ENCODE measurements at places on chromosomes 13 and 19.

- no peak for DNase-seq
Observed at GRCh38 chr13:22405891-22406290, 735.0 kb downstream of the FGF9 start.

- peak; percentile 66 for DNase-seq
Observed at GRCh38 chr19:41872775-41873647, 4.1 kb upstream of the CD79A start.

GRCh38 chr13:48575031-48575430 is 42.2 kb upstream of the RCBTB2 start:
- DNase-seq, result no peak

GRCh38 chr13:48194379-48194754 is 38.6 kb upstream of the ITM2B start:
- peak; percentile 45 for DNase-seq

DNA sequence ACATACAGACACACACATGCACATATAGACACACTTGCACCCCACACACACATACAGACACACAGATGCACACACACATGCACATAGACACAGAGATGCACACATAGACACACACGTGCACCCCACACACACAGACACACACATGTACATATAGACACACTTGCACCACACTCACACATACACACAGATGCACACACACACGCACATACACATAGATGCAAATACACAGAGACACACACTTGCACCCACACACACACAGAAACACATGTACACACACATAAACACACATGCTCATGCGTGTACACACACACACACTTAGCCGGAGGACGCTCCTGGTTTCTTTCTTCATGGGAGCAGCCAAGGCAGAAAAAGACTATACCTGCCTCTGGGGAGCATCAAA is 10.0 kb downstream of the COL4A2 start:
- no peak for DNase-seq

Data from cardiac fibroblast (primary cell).